Activated CD4-positive, alpha-beta T cell treated with anti-CD3 and anti-CD28 coated beads, Interleukin-2, amount 50 U/mL, for 1 hour (primary cell): ENCODE measurements at places on chromosomes 16 and 17.

GRCh38 chr16:73288520-73288919 is 240.6 kb upstream of the ZFHX3 start:
- DNase-seq, result no peak

DNA sequence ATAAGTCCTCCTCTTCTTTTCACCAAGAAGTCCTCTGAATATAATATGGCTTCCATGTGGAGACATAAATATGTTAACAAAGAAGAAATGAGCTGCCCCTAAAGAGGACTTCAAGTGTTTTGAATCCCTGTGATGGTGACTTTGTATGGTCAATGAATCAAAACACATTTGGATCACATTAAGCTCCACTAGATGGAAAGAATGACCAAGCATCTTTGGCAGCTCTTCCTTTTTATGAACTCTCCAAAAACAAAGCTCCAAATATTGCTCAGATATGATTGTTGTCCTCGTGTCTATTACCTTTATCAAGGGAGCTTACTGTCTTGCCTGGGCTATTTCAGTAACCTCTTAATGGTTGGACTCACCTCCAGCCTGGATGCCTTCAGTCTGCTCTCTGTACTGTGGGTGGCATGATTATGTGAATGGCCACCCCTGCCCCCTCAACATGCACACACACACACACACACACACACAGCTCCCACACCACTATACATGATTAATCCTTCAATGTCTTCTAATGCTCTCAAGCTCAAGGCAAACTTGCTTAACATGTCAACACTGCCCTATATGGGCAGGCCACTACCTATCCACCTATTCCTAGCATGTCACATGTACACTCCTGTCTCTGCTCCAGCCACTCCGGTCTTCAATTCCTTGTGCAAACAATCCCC is 346.6 kb upstream of the SALL1 start:
- no peak for DNase-seq

DNA sequence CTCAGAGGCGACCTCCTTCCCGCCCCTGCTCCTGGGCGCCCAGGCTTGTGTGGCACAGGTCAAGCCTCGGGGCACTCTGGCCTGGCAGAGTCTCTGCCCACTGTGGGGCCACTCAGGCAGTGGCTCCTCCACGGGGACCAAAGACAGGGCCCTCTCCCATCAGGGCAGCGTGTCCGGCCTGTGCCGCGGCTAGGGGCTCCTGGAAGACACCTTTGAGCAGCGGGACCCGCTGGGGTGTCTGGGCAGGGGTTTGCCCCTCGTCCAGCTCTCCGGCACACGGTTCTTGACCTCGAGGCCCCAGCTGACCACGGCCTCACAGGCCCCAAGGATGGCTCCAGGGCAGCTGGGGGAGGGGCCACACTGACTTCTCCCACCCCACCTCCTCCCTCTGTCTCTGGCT is 24.7 kb upstream of the SSTR5 start:
- DNase-seq, result no peak

- DNase-seq, result no peak
Observed at GRCh38 chr17:1362964-1363363, 37.1 kb downstream of the YWHAE start.

GRCh38 chr16:89691231-89691985 is 4.9 kb downstream of the CDK10 start:
- no peak for DNase-seq

GRCh38 chr17:42287305-42287976 is 857 bp upstream of the STAT5A start:
- peak; percentile 39 for DNase-seq

GRCh38 chr17:27596566-27597187 is 34.3 kb upstream of the LGALS9 start:
- no peak for DNase-seq

GRCh38 chr17:879546-880442 is 97.6 kb downstream of the MRM3 start:
- peak; percentile 67 for DNase-seq

DNA sequence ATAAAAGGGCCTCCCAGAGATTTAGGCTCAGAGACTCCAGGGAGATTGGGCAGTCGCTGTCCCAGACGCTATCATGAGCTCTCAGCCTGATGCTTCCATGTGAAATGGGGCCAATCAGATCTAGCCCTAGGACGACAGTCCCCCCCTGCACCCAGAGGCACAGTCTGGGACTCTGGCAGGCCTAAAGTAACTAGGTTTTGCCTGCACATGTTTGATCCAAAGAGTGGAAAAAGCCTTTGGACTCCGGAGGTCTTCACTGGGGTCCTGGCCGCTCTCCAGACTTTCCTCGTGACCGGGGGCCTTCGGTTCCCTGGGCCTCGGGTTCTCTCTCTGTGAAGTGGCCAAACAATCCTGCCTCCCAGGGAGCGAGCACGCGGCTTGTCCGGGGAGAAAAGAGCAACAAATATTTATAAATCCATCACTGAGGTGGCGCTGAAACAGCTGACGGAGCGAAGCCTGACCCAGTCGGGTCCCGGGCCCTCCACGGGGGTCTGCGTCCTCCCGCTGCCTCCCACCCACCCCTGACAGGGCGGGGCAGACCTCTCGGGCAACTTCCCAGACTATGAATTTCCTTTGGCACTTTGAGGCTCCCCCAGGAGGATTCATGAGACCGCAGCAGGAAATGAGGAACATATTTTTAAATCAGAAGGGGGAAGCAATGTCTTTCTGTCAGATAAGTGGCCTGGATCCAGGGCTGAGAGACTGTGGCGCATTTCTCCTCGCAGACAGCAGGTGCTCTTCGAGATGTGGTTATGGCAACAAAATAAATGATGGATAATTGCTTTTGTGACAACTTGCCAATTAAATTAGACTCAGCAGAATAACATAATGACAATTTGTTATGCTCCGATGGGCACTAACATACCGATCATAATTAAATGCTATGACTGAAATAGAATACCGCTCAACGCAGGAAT is 38.9 kb downstream of the MRPS23 start:
- no peak for DNase-seq

- no peak for DNase-seq
Observed at GRCh38 chr16:21260870-21261791, 17.0 kb downstream of the CRYM start.

- no peak for DNase-seq
Observed at GRCh38 chr16:57039148-57039812, 49.9 kb downstream of the NLRC5 start.

- DNase-seq, result peak; percentile 81
Observed at GRCh38 chr17:45248132-45248957, 13.5 kb downstream of the SPATA32 start.

DNA sequence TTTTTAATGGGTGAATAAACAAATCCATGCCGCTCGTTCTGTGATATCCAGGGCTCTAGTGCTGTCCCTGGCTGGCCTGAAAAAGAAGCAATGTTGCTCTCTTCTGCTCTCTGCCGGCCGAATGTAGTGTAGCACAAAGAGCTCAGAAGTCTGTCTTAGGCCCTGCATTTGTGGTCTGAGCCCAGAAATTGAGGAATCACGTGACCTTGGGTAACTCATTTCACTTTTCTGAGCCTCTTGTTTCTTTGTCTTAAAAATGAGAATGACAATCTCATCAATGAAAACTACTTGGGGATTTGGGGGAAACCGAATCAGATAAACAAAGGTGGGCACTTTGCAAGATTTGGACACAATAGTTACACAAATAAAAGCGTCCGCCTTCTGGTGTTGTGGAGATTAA is 381.6 kb upstream of the ASIC2 start:
- DNase-seq, result peak; percentile 23

GRCh38 chr16:11169641-11170040 is 86.4 kb downstream of the SOCS1 start:
- no peak for DNase-seq

GRCh38 chr16:72852421-72852820 is 195.5 kb downstream of the ZFHX3 start:
- DNase-seq, result no peak

GRCh38 chr17:69268543-69269014 is 40.0 kb upstream of the ABCA10 start:
- DNase-seq, result no peak

GRCh38 chr16:66916518-66916917 is 2.2 kb downstream of the CDH16 start:
- no peak for DNase-seq

DNA sequence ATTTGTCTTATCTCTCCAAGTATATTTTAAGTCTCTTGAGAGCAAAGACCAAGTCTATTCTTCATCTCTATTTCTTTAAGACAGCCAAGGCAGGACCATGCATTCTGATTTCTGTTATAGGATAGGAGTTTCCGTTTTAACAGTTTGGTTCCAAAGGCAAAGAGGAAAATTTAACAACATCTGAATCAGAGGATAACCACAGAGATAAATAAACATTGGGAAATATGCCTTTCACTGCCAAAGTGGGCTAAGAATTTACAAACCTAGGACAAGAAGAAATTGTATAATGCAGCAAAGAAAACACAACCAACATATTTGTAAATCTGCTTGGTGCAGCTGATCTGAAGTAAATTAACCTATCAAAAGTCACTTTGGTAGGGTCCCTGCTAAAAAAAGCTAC is 37.7 kb downstream of the USP32 start:
- DNase-seq, result no peak

- no peak for DNase-seq
Observed at GRCh38 chr17:56176091-56176490, 22.8 kb downstream of the ANKFN1 start.

DNA sequence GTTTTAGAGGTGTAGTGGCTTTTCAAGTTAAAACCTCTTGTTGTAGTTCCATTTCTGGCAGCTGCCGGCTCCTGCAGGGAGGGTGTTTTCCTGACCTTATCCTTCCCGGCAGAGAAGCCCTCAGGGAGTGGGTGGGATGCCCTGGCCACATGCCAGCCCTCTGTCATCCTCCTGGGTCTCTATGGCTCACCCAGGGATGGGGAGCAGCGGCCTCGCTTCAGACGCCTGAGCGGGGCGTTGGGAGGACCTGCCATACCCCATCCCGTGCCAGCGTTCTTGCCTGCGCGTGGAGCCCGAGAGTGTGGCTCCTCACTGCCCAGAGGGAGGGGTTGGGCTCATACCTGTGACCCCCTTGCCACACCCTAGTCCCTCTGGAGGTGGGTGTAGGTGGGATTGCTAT is 11.9 kb downstream of the KCNJ12 start:
- DNase-seq, result no peak

- DNase-seq, result no peak
Observed at GRCh38 chr17:4492721-4493561, 5.7 kb upstream of the SPNS2 start.
